ENCODE measurements at places on chromosomes 11 and 22. TPM values are rescaled to one million over a fixed set of nuclear protein-coding genes. Genes with fewer than 3 reads are reported as not detected.

Gene HTR3A
- not detected for total RNA-seq

Gene HIC2
- total RNA-seq: 1.2 TPM

Gene POTEH
- not detected for total RNA-seq

Gene MUC6
- total RNA-seq: not detected

Gene PATZ1
- 11.5 TPM for total RNA-seq

Gene KCNJ1
- total RNA-seq: 0.07 TPM

Gene TMPRSS13
- 0.15 TPM for total RNA-seq

Gene VSIG2
- total RNA-seq: 1.1 TPM

Gene XKR3
- not detected for total RNA-seq

Gene GALR3
- not detected for total RNA-seq
